ENCODE measurements at places on chromosomes 6 and 20. TPM values are rescaled to one million over a fixed set of nuclear protein-coding genes. Genes with fewer than 3 reads are reported as not detected.

DNA sequence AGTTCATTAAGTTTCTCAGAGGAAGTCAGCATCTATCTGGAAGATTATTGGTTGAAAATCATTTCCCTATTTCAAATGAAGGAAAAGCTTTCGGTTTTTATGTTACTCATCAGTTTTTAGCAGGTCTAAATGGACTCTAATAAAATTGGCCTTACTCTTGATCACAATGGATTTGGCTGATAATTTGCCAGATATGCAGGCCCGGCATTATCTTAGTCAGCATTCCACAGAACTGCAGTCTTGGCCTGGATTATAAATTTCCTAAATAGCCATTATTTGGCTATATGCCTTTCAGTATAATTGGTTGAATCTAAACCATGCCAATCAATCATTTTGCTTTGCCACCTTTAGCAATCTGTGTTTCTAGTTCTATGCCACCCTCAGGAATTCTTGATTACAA, 91.7 kb upstream of the KCNQ5 start:
- no peak for DNase-seq

DNA sequence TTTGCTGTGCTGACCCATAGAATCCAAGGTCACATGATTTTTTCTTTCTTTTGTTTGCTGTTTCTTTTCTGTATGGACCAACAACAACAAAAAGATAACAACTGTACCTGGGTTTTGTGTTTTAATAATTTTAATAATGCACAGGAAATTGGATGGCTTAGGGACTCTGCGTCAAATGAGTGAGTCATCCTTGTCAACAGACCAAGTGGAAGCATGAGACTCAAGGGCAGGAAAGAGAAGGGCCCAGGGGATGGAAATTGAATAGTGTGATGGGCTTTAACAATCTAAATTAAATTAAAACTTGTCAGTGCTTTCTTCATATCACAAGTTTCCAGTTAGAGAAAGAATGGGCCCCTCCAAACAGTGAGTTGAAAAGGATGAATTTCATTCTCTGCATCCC, 413.0 kb downstream of the PREX1 start:
- DNase-seq = no peak

The IL17A gene
- total RNA-seq = not detected

The CLDN20 gene
- not detected for total RNA-seq

The NOTCH4 gene
- 120 TPM for total RNA-seq

- no peak for DNase-seq
Observed at GRCh38 chr6:21918041-21918440, 324.5 kb downstream of the SOX4 start.

DNA sequence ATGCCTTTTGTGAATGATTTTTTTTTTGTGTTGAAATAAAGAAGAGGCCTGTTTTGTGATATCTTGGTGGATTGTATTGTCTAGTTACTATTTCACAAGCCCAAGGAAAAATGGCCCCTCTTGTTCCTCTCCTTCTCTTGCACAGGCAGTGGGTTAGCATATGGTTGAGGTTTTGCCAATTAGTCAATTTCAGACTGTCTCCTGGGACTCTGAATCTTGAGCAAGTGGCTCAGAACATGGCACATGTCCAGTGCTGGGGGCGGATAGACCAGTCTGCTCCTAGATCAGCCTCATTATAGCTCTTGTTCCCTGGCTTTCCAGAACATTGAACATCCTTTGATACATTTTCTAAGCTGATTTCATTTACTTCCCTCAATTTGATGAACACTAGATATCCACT, 589.2 kb downstream of the PHF3 start:
- no peak for DNase-seq

DNA sequence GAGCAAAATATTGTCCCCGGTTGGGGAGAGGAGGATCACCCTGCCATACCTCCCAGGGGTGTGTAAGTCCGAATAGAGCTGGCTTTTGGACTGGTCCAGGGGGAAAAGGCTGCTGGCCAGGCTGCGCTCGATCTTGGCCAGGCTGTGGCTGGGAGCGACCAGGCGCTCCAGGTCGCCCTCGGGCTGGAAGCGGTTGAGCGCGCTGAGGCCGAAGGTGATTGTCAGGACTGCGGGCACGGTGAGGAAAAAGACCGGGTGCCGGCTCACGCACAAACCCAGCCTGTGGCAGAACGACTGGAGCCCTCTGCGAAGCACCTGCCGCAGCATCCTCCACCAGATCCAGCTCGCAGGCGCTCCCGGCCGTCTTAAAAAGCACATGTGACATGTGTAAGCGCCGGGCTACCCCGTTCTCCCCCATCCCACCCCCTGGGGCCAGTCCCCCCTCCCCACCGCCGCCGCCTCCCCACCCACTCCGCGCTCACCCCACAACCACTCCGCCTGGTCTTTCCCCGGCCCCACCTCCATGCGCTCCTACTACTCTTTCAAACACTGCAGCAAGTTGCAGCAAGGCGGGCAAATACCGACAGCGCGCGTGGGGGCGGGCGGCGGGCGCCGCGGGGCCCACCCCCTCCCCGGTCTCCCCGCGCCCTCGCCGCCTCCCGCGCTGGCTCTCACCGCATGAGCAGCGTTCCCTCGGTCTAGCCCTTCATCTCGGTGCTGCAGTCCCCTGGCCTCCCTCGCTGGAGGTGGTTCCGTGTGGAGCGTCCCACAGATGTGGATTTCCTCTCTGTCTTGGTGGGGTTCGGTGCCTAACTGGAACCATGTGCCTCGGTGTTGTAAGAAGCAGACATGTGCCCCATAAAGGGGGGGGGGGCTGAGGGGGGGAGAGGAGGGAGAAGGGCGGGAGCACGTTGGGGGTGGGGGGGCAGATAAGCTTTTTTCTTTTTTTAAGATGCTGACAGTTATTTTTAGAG, 42.4 kb downstream of the PTCHD4 start:
- no peak for DNase-seq

DNA sequence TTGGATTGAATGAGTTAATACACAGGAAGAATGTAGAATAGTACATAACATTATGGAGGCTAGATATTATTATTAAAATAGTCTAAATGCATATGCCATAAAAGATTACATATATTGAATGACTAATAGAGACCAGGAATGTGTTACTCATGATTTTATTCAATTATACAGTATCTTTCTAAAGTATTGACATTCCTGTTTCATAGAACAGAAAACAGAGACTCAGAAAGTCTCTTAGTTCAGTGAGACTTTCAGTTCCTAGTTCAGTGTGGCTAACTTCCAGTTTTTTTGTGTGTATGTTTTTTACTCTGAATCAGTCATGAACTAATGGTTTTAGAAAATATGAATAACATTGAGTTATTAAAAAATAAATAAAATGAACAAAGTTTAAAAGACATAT, 34.6 kb upstream of the TMEM244 start:
- DNase-seq = no peak

The POU3F2 gene
- not detected for total RNA-seq

DNA sequence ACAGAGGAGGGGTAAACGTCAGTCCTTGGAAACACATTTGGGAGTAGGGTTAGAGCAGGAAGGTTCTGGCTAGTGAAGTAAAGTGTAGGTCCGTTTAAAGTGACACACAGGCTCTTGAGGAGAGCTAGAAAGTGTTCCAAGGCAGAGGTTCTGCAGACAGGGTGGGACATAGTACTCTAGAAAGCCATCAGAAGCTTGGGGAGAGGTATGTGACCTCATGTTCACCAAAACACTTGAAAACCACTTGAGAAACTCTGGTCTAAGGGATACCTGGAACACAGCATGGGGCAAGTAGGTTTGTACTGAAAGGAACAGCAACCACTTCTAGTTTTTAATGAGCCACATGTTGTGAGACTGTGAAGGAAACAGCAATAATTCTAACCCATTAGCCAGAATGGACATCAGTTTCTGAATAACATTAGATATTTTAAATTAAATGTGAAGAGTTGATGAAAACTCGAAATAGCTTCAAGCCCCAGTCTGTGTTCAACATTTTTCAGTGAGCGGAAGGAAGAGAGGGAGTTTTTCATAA, 49.0 kb downstream of the SOBP start:
- no peak for DNase-seq

DNA sequence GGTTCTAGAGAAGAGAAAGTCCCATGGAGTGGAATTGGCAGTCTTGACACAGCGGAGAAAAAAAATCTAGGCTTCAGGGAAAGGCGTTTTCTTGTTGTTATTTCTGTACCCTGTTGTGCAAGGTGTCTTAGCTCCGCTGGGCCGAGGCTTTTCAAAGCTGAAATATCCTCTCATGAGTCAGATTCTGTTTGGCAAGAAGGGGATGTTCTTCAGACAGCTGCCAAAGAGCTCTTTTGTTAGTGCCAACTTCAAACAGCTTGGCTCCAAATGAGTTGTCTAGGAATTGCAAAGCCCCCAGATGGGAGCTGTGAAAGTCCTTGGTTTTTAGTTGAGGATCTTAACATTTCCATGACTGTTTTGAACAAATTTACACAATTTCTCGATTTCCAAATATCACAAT, 45.6 kb downstream of the LRRN4 start:
- peak; percentile 74 for DNase-seq

GRCh38 chr6:158868890-158869825, 50.0 kb upstream of the EZR start:
- DNase-seq = no peak

- peak; percentile 57 for DNase-seq
Observed at GRCh38 chr6:111011360-111012142, 29.7 kb downstream of the RPF2 start.

The THBD gene
- total RNA-seq = 28.0 TPM

- DNase-seq = no peak
Observed at GRCh38 chr20:3449319-3449718, 21.5 kb upstream of the ATRN start.

All from endothelial cell of umbilical vein (primary cell).